ENCODE measurements at places on chromosomes 4 and X.

DNA sequence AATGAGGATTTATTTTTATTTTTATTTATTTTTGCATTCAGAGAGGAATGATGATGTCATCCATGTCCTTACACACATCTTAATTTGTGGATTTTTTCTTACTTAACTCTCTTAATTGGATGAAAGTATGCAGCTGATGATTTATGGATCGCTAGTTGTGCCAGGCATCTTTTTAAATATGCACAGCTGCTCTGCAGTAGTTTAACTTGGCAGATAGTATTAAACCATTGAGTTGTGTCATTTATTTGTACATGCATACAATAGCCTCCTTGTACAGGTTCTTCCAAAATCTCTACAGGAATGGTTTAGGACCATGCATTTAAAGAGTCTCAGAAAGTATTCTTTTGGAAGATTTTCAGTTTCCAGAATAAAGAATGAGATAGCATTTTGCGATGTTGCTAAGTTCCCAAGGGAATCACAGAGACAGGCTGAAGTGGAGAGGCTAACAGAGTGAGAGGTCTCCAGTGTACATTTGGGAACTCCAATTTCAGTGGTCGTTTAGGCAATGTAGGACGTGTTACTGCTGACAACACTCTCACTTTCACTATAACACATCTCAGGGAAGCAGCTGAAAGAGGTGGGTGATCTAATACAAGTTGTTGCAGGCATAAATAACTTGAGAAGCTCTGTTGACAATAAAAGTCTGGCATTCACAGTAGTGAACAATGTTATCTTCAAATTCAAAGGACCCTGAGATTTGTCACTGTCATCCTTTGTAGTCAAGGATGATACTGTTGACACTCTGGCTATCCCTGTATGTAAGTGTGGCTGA is 49.9 kb upstream of the SCRG1 start:
- no peak for DNase-seq

DNA sequence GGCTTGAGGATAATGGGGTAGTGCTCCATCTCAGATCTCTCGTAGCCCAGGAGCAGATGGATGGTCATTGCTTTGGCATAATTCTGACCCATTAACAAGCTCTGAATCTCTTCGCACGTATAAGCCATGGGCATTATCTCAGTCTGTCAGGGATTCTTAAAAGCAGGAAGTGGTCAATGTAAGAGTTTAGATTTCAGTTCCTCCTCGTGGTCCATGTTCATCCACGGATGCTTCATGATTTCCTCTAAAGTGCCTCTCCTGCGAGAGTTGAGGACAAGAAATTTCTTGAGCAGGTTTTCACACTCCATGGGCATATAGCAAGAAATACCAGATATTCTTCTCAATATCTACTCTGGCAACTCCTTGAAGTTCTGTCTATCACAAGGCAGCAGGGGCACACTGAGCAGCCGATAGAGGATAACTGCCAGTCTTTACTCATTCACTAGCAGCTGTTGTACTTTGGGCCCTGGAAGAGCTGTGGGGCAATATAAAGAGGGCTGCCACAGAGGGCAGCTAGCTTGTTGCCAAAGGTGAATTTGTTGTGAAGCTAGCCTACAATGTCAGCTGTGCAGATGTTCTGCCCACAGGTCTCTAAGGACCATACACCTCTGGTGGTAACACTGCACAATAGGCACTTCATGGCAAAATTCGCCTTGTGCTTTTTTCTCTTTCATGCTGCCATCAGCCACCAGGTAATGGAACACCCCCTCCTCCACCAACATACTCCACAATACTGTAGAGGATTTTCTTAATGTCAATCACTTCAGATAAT is 52.0 kb upstream of the WDR17 start:
- DNase-seq, result no peak

DNA sequence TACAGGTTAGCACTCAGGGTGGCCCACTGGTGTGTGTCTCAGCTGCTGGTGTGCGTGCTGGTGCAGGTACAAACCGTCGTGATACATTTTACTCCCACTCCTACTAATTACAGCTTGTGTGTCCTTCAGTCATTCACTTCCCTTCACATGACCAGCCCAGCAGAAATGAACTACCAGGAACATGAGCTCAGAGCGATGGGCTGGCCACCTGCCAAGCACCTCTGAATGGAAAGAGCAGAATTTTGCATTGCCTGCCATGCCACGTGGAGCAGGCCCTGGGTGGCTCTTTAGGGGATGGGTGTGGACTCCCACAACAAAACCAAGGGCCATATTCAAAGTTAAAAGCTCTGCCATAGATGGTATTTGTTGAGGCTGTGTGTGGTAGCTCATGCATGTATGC is 58.9 kb upstream of the PGM2 start:
- DNase-seq, result peak; percentile 39

DNA sequence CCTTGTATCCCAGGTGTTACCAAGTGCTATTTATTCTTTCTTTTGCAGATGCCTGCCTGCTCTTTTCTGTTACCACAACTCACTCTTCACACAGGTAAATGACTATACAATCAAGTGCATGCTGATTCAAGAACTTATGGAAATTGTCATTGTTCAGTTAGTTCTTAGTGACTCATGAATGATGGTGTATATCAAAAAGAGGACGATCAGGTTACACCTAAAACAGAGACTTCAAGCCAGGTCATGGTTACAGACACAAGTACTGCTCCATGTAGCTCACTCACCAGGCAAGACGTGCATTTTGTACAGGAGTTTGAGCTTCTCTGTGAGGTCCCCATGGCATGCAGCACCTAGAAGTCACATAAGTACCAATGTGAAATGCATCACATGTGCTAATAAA is 59.3 kb upstream of the UCP1 start:
- no peak for DNase-seq

DNA sequence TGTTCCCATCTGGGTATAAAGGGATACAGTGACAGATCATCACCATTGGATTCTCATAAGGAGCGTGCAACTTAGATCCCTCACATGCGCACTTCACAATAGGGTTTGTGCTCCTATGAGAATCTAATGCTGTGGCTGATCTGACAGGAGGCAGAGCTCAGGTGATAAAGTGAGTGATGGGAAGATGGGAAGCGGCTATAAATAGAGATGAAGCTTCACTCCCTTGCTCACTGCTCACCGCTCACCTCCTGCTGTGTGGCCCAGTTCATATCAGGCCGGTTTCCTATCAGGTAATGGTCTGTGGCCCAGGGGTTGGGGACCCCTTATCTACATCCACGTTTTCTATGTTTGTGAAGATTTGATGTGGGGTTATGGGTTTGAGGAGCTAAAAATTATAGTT is 43.7 kb downstream of the FAT4 start:
- DNase-seq, result no peak

- DNase-seq, result no peak
Observed at GRCh38 chr4:113325876-113326615, 276.6 kb downstream of the ANK2 start.

DNA sequence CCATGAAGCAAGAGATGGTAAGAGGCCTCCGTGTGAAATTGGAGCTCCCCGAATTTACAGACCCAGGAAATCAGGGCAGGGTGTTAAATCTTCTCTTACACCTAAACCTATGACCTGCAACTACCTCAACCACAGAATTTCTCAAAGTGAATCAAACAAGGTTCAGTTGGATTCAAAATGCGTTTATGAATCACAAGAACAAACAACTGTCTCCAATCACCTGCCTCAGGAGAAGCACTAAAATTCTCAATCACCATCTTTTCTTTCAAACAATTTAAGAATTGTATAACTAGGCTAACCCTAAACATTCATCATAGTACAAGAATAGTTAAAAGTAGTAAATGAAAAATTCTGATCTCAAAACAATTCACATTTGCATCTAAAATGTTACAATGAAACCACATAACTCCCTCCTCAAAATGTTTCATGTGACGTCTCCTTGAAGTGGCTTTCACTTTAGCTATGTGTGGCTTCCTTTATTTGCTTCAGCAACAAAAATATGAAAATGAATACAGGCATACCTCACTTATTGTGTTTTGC is 19.2 kb downstream of the PPP3CA start:
- no peak for DNase-seq

DNA sequence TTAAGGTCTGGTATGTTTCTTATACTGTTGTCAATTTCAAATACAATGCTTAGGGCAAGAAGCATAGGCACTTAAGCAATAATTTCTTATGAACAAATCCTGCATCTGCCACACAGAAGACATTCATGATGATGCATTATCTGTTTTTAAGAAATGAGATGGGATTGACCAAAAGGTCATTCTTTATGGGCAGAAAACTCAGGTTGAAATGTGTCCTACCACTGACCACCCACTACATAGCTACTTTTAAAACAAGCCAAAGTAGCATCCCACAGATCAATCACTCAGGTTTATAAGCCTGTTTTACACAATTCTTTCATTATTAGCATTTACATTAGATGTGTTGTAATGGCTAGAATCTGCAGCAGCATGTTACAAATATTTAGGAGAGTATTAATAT is 617.8 kb downstream of the PCDH7 start:
- DNase-seq, result no peak

DNA sequence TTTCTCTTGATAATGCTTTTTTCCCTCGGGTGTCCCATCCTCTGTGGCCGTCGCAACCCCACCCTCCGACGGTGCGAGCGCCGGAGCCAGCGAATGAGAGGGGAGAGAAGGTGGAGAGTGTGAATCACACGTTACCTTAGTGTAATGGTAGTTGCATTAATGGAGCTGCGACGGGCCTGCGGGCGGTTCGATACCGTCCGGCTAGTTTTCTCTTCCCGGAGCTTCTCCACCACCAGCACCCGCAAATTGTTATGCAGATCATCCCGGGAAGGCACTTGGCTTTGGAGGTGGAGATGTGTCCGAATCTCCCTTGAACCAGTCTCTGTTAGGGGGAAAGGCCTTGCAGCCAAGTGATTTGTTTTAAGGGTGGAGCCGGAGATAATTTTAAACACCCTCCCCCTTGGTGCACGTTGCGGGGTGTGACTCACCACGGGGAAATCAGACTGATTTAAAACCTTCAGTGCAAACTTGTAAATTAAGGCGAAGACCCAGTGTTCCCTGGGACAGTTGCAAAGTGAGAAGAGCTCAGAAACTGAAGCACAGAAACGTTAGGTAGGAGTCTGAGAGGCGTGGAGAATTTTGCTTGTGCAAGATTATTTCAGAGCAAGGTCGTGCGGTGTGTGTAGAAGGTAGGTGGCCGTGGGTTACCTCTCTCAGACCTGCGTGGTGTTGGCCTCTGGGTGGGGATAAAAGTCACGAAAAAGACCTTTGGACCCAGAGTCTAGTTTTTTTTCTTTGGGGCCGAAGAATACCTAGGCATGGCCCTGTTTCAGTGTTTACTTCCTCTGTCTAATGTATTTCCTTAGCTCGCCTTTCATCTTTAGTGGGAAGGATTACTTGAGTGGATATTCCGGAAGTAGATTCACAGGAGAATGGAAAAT is 1.3 kb downstream of the AFF1 start:
- no peak for DNase-seq

DNA sequence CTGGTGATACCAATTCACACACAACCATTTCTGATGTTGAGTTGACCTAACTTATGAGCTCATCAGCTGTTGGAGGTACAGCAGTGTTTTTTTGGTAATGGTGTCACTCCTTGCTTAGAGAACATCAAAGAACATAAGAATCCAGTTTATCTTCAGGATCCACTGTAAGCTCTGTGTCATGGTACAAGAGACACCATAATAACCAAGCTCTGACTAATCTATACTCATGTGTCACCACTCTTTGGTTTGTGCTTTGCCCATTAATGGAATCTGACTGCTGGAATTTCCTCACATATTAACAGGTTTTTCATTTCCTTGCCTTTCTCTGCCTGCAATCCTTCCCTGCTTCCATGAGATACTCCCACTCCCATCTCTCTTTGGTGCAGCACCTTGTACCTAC is 735.1 kb upstream of the LCORL start:
- DNase-seq, result no peak

- no peak for DNase-seq
Observed at GRCh38 chrX:71302461-71303213, 1.1 kb downstream of the ITGB1BP2 start.

All from NCI-H1436 treated with DMSO at 0.1 percent for 48 hours (cell line).